Daoy (cell line): ENCODE measurements at places on chromosomes 2 and 18. TPM values are rescaled to one million over a fixed set of nuclear protein-coding genes. Genes with fewer than 3 reads are reported as not detected.

The TMEM178A gene
- 1.3 and 1.4 TPM in 2 replicates for total RNA-seq

The HOXD3 gene
- 5.0 and 10.9 TPM in 2 replicates for total RNA-seq

The ANKRD30B gene
- total RNA-seq: 0.23 TPM in 1 of 2 replicates, not detected in the other

The UGT1A5 gene
- 0.34 TPM in 1 of 2 replicates, not detected in the other for total RNA-seq

The TUBB8B gene
- not detected in 2 replicates for total RNA-seq

The CXCR4 gene
- total RNA-seq: 3.8 and 6.5 TPM in 2 replicates

The KIF5C gene
- total RNA-seq: 3.2 and 5.1 TPM in 2 replicates

The ALK gene
- 0.03 and 0.11 TPM in 2 replicates for total RNA-seq

The SIX3 gene
- 0.24 TPM in 1 of 2 replicates, not detected in the other for total RNA-seq

The CTAGE1 gene
- total RNA-seq: not detected in 2 replicates

The TNFRSF11A gene
- 2.9 and 3.5 TPM in 2 replicates for total RNA-seq

The LAMA3 gene
- 1.4 and 5.9 TPM in 2 replicates for total RNA-seq

GRCh38 chr2:227147023-227147422, 17.0 kb downstream of the COL4A4 start:
- DNase-seq: no peak

GRCh38 chr2:216754336-216754735, 59.0 kb upstream of the IGFBP5 start:
- DNase-seq: no peak

DNA sequence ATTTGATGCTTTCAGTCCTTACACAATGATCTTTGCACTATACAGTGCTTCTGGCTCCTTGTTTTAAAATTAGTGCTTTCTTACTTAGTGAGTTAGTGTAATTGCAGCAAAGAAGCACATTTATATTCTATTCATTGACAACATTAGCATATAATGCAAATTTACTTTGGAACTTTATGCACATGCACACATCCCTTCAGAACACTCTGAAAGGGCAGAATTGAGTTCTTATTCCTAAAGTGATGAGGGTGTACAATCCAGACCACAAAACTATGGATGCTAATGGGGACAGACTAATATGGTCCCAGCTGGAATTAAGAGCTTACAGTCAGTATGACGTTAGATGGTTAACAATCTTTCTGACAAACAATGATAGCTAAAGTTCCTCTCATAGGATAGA, 127.1 kb downstream of the RBMS1 start:
- DNase-seq: no peak

DNA sequence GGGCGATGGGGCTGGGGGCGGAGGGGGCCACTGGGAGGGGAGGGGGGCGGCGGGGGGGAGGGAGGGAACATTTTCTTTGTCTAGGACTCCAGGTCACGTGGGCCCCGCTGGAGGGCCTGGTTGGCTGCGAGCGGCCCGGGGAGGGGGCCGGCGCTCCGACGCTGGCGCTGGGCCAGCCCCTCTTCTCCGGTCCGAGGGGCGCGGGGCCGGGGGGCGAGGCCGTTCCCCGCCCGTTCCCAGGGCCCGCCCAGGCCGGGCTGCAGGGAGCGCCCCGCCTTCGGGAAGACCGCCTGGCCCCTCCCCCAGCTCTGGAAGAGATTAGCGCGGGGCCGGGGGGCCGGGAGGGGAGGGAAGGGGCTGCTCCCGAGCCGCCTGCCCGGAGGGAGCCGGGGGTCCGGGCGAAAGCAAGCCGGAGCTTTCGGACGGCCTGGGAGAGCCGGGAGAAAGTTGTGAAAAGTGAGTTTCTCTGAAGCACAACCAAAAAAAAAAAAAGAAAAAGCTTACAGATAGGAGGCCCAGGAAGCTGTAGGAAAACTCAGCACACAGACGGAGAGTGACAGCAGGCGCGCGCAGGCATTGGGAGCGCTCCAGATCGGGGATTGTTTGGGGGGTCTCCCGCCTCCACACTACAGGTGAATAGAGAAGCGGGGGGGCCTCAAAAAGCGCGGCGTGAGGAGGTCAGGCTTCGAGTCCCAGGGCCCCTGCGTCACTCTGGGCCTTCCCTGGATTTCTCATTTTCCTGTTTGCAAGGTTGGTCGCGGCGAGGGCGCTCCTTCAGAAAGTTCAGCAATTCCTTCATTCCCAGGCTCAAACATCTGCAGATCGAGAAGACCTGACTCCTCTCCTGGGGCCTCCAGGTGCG, 84.1 kb upstream of the POMC start:
- peak; percentile 81 for DNase-seq

DNA sequence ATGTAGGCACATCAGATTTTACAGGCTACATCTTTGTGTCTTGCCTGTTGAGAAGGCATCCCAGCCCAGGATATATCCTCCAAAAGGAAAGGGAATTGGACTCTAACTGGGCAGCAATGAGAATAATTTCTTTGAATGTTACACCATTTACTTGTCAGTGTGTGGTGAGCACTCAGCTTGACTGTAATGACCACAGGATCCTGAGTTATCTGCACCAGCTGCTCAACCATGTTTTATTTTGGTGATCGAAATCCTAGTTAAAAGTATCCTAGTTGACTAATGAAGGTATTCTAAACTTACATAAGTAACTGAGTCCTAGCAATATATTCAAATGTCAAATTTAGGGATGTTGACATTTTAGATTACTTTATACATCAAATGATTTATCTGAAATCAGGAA, 123.0 kb downstream of the MYO3B start:
- DNase-seq: no peak

GRCh38 chr2:26511466-26511865, 33.5 kb upstream of the OTOF start:
- DNase-seq: no peak

DNA sequence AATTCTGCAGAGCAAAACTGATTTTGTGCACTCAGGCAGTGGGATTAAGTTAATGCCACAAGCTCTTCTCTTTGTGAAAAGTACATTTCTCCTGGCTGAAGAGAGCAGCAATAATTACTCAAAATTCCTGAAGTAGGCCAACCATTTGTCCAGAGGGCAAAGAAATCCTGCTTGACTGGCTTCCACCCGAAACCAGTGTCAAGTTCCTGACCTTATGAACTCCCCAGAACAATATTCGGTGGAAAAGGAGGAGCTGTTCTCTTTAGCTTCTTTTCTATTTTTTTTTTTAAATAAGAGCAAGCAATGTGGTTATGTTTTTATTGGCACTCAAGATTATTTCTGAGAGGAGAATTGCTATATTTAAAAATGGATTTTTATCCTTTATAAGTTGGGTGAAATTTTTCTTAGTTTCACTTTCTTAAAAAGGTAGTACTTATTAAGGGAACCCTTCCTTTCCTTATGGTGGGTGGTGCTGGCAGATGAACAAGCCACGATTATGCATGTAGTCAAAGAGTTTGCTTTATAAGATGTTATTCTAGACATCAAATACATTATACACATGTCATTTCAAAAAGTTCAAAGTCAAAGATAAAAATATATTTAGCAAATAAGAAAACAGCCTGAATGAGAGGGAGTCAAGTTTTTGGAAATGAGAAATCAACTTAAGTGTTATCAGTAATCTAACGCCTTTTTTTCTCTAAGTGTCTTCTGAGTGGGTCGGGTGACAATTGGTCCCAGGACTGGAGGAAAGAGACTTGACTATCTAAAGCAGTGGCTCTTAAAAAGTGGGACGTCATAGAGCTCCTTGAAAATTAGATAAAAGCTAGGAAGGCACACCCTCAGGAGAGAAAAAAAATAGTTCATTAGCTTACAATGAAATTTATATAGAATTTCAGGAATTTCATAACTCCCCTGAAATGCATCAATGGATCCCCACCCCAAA, 194.5 kb downstream of the IKZF2 start:
- no peak for DNase-seq

GRCh38 chr2:134167015-134167414, 86.9 kb upstream of the MGAT5 start:
- DNase-seq: no peak

GRCh38 chr2:159683817-159684216, 28.5 kb upstream of the MARCHF7 start:
- DNase-seq: no peak

DNA sequence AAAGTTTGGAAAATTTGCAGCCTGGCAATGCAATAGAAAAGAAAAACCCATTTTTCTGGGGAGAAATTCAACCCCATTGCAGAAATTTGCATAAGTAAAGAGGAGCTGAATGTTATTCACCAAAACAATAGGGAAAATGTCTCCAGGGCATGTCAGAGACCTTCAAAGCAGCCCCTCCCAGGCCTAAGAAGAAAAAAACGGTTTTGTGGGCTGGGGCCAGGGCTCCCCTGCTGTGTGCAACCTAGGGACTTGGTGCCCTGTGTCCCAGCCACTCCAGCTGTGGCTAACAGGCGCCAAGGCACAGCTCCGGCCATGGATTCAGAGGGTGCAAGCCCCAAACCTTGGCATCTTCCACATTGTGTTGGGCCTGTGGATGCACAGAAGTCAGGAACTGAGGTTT, 224.5 kb downstream of the TXNL1 start:
- no peak for DNase-seq

DNA sequence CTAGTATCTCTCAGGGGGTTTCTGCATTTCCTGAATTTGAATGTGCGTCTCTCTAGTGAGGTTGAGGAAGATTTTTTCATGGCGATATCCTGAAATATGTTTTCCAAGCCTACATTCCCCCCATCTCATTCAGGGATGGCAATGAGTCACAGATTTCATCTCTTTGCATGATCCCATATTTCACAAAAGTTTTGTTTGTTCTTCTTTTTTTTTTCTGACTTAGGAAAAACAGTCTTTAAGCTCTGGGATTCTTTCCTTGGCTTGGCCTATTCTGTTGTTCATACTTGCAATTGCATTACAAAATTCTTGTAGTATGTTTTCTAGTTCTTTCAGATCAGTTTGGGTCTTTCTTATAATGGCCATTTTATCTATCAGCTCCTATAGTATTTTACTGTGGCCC, 136.5 kb downstream of the DSEL start:
- no peak for DNase-seq
